ENCODE measurements at places on chromosomes 7 and 10. TPM values are rescaled to one million over a fixed set of nuclear protein-coding genes. Genes with fewer than 3 reads are reported as not detected.

GAD2 gene
- total RNA-seq, result 4.4 TPM

ZNF736 gene
- 36.1 TPM for total RNA-seq

OR6V1 gene
- total RNA-seq, result not detected

FRA10AC1 gene
- 23.1 TPM for total RNA-seq

NPFFR1 gene
- 0.06 TPM for total RNA-seq

ZP3 gene
- total RNA-seq, result 1.5 TPM

Measured in metanephros (tissue), 2 donors.